Activated CD8-positive, alpha-beta memory T cell treated with anti-CD3 and anti-CD28 coated beads for 1 hour (primary cell): ENCODE measurements at places on chromosomes 12 and 14.

- no peak for DNase-seq
These were observed 16.2 kb downstream of the SLC25A29 start for GRCh38 chr14:100289916-100290606.

DNA sequence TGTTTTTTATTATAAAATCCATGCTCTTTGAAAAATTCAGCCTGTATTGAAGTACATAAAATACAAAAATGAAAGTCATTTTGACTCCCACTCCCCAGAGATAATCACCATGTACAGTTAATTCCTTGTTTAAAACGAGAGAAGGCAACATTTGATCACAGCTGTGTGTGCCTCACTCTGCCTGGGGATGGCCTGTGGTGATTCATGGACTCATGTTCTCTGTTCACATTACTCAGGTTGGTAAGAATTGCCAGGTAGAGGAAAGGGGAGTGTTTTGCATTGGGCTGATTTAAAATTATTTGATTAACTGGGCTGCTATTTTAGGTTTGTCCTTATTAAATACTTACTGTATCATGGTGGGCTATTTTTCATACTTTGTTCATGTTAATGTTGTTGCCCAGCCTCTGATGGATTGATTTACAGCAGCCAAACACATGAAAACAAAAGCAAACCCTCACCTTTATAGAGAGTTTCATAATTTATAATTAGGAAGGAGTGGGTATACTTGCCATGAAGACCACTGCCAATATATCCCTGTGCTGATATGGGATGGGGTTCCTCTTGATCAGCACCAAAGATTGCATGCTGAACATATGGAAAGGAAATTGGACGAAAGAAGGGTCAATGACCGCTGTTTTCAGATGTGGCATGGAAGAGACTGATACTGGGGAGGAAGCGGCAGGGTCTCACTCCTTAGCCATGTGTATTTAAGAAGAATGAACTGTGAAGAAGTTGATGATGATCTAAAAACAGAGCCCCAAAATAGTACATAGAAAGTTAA is 3.0 kb downstream of the ZBTB1 start:
- no peak for DNase-seq

DNA sequence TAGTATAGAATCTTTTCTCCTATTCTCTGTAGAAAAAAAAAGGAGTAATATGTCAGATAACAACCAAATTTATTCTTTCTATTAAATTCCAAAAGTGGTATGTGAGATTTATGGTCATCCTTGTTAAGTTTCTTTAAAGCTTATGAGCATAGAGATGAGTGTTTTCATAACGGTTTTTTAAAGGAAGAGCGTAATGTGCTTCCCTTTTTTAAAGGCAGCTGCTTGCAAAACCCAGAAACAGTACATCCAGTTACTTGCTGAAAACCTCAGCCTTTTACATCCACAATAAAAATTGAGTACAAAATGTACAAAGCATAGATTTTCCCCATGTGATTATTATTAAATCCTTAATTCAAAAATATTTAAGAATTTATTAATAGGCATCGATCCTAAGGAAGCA is 53.6 kb upstream of the CD163 start:
- no peak for DNase-seq

- no peak for DNase-seq
These were observed 97.8 kb downstream of the ETNK1 start for GRCh38 chr12:22722779-22723178.

- no peak for DNase-seq
These were observed 340.6 kb downstream of the GXYLT1 start for GRCh38 chr12:41804026-41804425.
